ENCODE measurements at places on chromosomes 12 and 14. TPM values are rescaled to one million over a fixed set of nuclear protein-coding genes. Genes with fewer than 3 reads are reported as not detected.

DNA sequence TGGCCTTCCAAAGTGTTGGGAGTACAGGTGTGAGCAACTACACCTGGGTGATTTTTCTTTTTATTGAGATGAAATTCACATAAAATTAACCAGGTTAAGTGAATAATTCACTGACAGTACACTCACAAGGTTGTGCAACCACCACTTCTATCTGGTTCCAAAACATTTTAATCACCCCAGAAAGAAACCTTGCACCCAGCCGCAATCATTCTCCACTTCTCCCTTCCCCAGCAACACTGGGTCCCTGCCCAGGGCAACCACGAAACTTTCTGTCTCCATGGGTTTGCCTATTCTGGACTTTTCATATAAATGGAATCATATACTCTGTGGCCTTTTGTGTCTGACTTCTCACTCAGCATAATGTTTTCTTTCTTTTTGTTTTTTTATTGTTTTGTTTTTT, 26.3 kb upstream of the MLXIP start:
- no peak for DNase-seq

AKAP5 gene
- 2.1 TPM for total RNA-seq

DNA sequence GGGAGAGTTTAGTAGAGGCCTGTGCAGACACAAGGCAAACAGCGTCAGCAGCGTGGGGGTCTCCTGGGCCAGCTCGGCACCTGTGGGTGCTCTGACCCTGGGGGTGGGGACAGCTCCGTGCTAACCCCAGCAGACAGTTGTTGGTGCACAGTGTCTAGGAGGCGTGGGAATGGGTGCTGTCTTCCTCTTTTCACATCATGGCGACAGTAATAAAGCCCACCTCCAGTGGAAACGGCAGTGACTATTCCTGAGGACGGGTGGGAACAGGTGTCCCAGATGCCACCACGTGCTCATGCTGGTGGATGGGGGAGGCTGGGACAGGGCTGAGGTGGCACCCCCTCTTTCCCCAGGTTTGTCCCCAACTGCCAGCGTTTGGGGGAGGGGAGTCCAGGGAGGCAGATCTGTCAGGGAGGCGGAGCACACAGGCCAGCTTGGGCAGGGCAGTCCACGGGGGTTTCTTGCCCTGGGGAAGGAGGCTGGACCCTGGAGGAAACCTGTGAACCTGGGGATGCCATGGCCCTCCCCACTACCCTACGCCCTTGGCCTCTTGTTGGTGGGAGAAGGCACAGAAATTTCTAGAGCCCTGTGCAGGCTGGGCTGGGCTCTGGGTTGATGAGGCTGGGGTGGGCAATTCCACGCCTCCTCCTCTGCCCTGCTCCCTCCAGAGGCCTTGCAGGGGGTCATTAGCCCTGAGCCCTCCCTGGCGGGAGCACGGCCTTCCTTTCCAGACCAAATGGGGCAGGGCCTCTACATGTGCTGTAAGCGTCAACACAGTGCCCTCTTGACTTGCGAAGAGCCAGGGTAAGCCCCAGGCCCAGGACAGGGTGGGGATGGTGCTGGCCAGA, 3.8 kb downstream of the ZBTB42 start:
- DNase-seq: no peak

GRCh38 chr14:96826818-96827217, 29.6 kb downstream of the VRK1 start:
- DNase-seq: no peak

DNA sequence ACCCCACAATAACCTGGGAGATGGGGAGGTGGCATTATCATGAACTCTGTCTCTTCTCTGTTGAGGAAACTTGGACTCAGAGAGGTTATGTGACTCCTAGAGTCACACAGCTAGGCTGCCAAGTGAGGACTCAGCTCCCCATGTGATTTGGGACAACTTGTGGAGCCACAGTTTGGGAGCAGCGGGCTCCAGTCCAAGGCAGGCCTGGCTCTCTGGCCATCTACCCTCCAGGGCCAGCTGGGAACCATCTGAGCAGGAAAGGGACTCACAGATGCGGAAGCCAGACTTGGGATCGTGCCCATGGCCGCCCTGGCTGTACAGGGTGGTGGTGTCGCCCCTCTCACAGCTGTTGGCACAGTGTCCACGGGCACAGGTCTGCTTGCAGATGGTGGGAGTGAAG, 59.1 kb downstream of the ISCA2 start:
- no peak for DNase-seq

DNA sequence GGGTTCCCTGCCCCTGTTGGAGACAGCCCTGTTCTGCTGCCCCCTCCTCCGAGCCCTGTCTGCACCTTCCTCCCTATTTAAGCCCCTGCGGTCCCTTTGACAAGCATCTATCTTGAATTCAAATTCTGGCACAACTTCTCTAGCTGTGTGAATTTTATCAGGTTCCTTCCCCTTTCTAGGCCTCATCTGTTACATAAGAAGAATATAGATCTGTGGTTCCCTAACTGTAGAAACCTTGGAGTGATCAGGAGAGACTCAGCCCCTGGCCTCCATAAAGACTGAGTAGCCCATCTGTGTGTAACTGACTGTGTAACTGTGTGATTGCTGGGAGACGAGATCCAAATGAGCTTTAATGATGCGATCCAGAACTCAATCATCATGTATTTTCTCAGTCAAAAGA, 13.0 kb upstream of the RACGAP1 start:
- DNase-seq: no peak

POTEG gene
- total RNA-seq: not detected

GRCh38 chr14:24258119-24258518, 4.9 kb downstream of the TGM1 start:
- no peak for DNase-seq

GRCh38 chr12:614411-614970, 48.8 kb downstream of the NINJ2 start:
- DNase-seq: peak; percentile 46

GRCh38 chr14:61647704-61648103, 47.6 kb upstream of the HIF1A start:
- no peak for DNase-seq

GRCh38 chr12:132163041-132163910, 19.0 kb downstream of the NOC4L start:
- no peak for DNase-seq

DNA sequence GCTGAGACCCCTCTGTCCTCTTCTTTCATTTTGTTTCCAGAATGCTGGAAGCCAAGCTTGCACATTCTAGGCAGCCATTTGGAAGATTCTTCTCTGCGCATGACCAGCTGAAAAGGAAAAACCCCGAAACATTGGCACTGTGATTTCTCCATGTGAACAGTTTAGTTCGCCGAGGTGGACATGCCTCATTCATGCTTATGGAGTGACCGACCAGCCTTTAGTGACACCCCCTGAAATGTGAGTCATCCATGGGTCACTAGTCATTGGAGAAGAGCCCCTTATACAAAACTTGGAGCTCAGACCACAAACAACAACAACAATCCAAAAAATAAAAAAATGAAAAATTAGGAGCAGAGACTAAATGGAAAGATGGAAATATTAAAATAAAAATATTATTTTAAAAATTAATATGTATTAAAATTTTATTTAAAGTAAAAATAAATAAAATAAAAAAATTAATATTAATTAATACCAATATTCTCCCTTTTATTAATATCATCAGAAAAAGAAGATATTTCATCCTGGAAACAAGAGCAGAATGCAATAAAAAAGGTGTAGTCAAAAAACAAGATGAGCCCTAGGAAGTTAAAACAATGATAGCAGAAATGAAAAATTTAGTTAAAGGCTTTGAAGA, 9.5 kb upstream of the KRT7 start:
- DNase-seq: no peak

DNA sequence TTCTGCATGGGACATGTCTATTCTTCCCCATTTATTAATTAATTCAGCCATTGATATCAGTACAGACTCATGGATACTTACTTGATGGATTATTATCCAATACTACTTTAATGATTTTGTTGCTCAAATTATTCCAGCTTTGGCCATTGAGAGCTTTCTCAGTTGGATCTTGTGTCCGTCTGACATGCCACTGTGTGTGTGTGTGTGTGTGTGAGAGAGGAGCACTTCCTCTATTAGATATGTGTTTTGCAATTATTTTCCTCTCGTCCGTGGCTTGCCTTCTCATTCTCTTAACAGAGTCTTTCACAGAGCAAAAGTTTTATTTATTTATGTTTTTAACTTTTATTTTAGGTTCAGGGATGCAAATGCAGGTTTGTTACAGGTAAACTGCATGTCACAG, 194.2 kb downstream of the ADGRD1 start:
- DNase-seq: no peak

DNA sequence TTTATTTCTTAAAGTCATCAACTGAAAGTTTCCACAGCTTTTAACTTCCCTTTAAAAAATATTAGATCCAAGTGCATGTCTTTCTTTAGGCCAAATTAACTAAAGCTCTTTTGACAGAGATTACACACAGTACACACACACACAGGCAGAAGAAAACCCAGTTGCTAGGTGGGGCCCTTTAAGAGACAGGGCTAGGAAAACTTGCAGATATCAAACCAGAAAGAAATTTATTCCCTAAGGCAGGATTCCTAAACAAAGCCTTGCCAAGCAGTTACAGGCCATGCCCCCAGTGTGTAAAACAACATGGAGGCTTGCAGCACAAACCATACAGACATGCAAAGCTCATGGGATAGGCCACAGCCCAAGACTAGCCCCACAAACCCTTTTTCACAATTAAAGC, 123.4 kb downstream of the FSCB start:
- no peak for DNase-seq

GRCh38 chr14:33866425-33867088, 84.3 kb downstream of the EGLN3 start:
- DNase-seq: no peak

DNA sequence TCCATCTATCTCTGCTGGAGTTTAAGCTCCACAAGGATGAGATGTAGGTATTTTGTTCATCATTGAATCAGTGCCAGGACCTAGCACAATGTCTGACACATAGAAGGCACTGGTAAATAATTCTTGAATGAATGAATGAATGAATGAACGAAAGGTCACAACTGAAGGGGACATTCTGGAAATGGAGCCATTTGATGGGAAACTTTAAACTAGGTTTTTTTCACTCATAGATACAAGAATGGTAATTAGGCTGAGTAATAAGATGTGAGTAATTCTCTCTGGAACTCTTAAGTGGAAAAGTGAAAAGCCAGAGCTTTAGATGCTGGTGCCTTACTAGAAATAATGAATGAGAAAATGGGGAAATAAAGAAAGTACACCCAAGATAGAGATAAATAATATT, 44.3 kb downstream of the SCN8A start:
- no peak for DNase-seq

DNA sequence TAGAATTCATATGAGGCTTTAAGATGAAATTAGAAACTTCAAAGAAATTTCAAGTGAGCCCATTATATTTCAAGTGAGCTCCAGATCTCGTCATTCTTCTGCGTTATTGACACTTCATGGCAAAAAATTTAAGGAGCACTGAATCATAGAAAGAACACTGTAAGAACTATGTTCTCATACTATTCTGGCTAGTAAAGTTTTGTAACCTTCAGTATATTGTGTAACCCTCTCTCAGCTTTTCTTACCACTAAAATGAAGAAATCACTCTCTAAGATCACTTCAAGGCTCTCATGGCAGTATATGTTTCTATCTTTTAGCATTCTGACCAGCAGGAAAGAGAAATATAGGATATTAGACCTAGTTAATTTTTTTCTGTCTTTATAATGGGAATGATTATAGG, 6.3 kb downstream of the GPHN start:
- no peak for DNase-seq

BEST3 gene
- not detected for total RNA-seq

- no peak for DNase-seq
Observed at GRCh38 chr14:80152166-80152565, 59.1 kb downstream of the DIO2 start.

- DNase-seq: no peak
Observed at GRCh38 chr14:104200106-104200505, 61.7 kb downstream of the KIF26A start.

SPIC gene
- total RNA-seq: not detected

NDRG2 gene
- total RNA-seq: 6.2 TPM

DNA sequence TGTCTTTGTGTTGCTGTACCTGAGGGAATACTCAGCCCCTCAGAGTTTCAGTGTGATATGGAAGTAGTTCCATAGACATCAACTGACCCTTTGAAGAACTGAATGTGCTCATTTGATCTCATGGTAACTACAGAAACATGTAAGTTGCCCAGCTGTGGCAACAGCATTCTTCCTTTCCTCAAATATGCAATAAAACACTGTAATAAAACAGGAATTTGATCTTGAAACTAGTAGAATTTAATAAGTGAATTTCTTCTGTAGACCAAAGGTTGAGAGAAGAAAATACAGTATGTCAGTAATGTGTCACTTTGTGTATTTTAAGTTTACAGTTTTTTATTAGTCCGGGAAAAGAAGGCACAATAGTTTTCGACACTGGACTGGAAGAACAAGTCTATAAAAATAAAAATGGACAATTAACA, 31.9 kb downstream of the KCTD10 start:
- DNase-seq: no peak

- DNase-seq: no peak
Observed at GRCh38 chr14:52949711-52950409, 990 bp downstream of the FERMT2 start.

- no peak for DNase-seq
Observed at GRCh38 chr14:77892381-77892871, 92.5 kb downstream of the ADCK1 start.

DNA sequence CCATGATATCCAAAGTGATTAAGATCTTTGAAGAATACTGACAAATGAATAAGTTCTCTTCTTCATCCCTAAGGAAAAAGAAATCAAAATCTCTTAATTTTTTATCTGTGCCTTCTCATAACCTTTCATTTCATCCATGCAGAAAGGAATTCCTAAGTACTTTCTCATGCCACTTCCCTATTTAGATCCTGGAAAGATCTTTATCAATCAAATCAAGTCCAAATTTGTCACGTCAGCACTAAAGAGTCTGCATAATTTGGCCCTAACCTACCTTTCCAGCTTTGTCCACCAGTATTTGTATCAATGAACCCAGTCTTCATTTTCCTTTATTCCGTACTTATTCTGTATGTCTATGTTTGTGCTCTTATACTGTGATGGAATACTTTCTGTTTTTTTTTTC, 41.2 kb downstream of the VEZT start:
- DNase-seq: no peak

DNA sequence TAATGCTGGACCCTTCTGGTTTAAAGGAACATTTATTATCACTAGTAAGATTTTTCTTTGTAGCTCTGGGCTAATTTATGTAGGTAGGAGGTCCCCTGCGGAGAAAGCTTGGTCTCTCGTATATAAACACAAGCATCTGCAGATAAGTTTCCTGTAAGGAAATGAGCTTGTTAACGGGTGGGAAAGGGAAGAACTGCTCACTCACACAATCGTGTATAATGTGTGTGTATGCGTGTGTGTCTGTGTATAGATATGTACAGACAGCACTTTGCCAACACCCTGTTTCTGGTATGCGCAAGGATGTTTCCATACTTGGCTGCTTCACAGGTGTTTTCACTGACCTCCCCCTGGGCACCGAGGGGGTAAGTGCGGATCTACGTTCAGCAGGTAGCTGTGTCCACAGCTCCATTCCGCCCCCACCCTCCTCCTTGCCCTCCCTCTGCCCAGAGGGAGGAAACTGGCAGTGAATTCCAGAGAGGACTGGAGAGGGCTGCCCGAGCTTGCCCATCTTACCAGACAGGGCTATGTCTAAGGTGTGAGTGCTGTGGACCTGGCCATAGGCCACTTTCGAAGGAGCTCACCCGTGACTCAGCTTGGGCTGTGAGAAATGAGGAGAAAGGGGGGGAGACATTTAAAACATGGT, 65.2 kb downstream of the NINJ2 start:
- DNase-seq: no peak
